Muscle of arm (tissue), 14 donors: ENCODE measurements at places on chromosomes 1 and 21. TPM values are rescaled to one million over a fixed set of nuclear protein-coding genes. Genes with fewer than 3 reads are reported as not detected.

The ATP1A4 gene
- 0.87 TPM for polyA plus RNA-seq

- DNase-seq: no peak
Observed at GRCh38 chr1:45200435-45200834, 6.0 kb downstream of the ZSWIM5 start.

The ALX3 gene
- not detected for polyA plus RNA-seq

DNA sequence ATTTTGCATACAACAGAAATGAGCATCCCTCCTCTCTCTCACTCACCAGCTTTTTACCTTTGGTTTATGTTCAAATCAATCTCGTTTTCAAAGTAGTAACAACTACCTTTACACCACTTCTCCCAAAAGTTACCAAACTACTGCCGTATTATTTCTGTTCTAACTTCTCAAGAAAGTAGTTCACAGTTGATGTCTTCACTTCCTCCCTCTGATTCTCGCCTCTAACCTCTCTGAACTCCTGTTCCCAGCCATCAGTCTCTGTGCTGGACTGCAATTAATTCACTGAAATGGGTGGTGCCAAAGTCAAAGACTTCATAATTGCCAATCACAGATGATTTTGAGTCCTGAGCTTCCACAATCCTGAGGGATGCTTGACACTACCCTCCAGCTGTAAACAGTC lies 54.0 kb downstream of the ZNF281 start:
- no peak for DNase-seq

DNA sequence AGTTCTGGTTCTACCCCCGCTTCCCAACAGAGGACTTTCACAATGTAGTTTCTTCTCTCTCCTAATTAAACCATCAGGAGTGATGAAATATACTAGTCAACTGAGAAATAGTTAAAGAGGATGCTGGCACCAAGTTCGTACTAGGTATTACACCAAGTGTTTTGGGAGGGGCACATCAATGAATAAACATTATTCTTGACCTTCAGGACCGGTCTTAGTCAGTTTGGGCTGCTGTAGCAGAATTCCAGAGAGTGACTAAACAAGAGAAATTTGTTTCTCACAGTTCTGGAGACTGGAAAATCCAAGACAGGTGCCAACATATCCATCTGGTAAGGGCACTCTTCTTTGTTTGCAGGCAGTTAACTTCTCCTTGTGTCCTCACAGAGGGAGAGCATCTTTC lies 103.8 kb downstream of the SPATA17 start:
- DNase-seq: no peak

DNA sequence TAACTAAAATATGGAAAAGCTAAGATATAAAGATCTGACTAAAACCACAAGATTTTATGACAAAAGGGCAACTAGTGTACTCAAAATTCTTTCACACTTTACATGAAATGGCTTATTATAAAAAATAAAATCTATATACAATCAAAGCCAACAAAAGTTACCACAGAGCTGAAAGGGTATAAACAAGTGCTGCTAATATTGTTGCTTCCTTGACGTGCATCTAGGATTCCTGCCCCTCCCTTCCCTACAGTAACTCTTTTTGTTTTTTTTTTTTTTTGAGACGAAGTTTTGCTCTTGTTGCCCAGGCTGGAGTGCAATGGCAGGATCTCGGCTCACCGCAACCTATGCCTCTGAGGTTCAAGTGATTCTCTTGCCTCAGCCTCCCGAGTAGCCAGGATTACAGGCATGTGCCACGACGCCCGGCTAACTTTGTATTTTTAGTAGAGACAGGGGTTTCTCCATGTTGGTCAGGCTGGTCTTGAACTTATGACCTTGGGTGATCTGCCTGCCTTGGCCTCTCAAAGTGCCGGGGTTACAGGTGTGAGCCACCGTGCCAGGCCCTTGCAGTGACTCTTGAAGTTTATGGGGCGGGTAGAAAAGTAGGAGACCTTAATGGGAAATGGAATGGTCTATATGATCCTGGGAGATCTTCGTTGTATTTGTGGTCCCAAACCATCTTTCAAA lies 4.5 kb downstream of the SRSF4 start:
- no peak for DNase-seq

The CYP4Z1 gene
- not detected for polyA plus RNA-seq

- DNase-seq: peak; percentile 62
Observed at GRCh38 chr1:9717193-9718005, 65.9 kb downstream of the PIK3CD start.

- no peak for DNase-seq
Observed at GRCh38 chr1:202056644-202057334, 46.4 kb downstream of the ELF3 start.

DNA sequence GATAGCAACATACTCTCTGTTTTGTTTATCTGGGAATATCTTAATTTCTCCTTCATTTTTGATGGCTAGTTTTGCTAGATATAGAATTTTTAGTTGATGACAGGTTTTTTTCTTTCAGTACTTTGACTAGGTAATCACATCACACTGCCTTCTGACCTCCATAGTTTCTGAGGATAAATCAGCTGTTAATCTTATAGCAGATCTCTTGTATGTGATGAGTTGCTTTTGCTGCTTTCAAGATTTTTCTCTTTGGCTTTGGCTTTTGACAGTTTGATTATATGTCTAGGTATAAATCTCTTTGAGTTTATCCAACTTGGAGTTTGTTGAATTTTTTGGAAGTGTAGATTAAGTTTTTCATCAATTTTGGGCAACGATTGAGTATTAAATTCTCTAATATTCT lies 142.6 kb downstream of the ZNF644 start:
- no peak for DNase-seq

The FAM72B gene
- 6.2 TPM for polyA plus RNA-seq
